ENCODE measurements at places on chromosomes 16 and 17. TPM values are rescaled to one million over a fixed set of nuclear protein-coding genes. Genes with fewer than 3 reads are reported as not detected.

Gene CDK12
- 12.3 TPM for polyA plus RNA-seq

Gene NAT9
- 36.5 TPM for polyA plus RNA-seq

Gene CCL7
- polyA plus RNA-seq = 44.9 TPM

Gene RPL27
- polyA plus RNA-seq = 2,343 TPM

Gene IL21R
- 4.6 TPM for polyA plus RNA-seq

Gene MT2A
- 1,104 TPM for polyA plus RNA-seq

Gene ZG16
- 0.04 TPM for polyA plus RNA-seq

Gene CACNG3
- polyA plus RNA-seq = not detected

Gene SRCAP
- 16.7 TPM for polyA plus RNA-seq

Gene ACD
- polyA plus RNA-seq = 18.4 TPM

Gene NOD2
- 2.1 TPM for polyA plus RNA-seq

Gene PRSS53
- polyA plus RNA-seq = 2.3 TPM

Gene TP53TG3B
- not detected for polyA plus RNA-seq

Gene GALR2
- 0.44 TPM for polyA plus RNA-seq

Gene SRCIN1
- polyA plus RNA-seq = 1.5 TPM

Gene HS3ST6
- polyA plus RNA-seq = 2.1 TPM

Gene HS3ST3A1
- 7.4 TPM for polyA plus RNA-seq

Gene CCL2
- 1,172 TPM for polyA plus RNA-seq

Gene KRT13
- polyA plus RNA-seq = 4.0 TPM

Gene XAF1
- polyA plus RNA-seq = 25.3 TPM

Data from lung (tissue), 17 donors.